A673 (cell line): ENCODE measurements at places on chromosomes 7 and 10.

GRCh38 chr10:97427571-97428179, 1.7 kb downstream of the PGAM1 start:
- DNase-seq: peak; percentile 42

GRCh38 chr7:33040803-33041516, 21.6 kb downstream of the NT5C3A start:
- DNase-seq: peak; percentile 38

DNA sequence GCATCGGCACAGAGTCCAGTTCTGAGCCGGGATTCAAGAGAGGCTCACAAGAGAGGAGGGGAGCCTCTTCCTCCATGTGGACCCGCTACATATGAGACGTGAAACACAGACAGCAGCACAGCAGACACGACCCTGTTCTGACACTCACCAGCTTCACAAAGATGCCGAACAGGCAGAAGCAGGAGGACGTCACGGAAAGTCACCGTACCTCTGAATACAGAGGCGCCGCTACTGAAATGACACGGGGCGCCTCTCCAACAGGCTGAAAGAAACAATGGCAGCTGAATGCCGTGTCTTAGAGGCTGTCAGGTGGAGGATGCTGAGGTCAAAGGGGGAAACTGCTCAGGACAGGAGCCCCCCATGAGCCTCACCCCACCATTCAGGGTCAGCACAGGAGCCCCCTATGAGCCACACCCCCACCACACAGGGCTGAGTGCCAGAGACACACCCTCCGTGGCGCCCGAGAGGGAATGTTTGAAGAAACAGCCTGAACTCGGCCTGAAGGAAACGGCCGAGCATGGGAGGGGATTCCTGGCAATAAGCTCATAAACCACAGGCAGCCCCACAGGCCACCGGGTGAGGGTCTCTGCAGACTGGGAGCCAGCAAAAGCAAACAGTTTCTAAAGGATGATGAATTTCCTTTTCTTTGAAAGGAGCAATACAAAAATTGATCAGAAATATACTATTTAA, 510.3 kb downstream of the PTPRN2 start:
- no peak for DNase-seq

- no peak for DNase-seq
Observed at GRCh38 chr10:26358071-26358470, 80.1 kb upstream of the APBB1IP start.

DNA sequence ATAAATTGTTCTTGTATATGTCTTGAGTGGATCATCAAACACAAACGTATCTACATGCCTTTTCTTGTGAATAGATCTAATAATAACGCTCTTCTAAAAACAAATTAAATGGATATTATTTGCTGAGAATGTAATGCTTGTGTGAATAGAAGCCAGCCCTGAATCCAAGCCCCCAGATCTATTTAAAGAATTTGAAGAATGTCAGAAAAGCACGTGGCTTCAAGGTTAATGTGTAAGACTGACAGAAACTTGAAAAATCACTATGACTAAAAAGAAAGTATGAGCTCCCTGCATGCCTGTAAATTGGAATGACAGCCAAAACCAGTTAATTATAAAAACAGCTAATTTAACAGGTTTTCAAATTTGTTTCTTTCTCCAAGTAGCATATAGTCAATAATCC, 43.2 kb upstream of the ATRNL1 start:
- peak; percentile 25 for DNase-seq

DNA sequence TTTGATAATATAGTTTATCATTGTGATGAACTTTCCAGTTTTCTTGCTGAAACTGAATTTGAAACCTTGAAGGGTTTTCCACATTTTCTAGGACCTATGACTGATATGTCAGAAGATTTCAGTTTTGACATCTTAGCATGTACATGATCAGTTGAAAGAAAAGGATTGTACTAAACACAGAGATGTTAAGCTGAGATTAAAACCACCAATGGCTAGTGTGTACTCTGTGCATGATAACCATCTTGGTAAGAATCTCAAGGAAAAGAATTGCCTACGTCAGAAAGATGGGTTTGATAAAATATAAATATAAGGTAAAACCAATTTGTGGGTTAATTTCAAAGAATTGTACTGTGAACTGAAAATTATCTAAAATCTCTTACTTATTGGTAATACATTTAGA, 776.4 kb downstream of the GATA3 start:
- DNase-seq: no peak

DNA sequence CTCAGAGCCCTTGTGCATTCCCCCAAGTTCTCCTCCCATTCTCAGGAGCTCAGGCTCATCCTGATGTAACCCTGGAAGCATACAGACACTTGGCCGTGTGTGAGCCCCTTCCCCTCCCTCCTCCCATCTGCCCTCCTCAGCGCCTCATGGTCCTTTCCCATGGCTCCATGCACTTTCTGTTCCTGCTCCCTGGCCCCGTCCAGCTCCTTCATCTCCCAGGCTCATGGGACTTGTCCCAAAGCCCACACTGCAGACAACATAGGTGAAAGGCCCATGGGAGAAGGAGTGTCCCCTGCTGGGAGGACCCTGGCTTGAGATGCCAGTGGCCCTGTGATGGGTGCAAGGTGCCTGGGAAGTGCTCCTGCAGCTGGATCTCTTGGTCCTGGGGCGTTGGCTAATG, 24.2 kb upstream of the SLC29A3 start:
- no peak for DNase-seq

DNA sequence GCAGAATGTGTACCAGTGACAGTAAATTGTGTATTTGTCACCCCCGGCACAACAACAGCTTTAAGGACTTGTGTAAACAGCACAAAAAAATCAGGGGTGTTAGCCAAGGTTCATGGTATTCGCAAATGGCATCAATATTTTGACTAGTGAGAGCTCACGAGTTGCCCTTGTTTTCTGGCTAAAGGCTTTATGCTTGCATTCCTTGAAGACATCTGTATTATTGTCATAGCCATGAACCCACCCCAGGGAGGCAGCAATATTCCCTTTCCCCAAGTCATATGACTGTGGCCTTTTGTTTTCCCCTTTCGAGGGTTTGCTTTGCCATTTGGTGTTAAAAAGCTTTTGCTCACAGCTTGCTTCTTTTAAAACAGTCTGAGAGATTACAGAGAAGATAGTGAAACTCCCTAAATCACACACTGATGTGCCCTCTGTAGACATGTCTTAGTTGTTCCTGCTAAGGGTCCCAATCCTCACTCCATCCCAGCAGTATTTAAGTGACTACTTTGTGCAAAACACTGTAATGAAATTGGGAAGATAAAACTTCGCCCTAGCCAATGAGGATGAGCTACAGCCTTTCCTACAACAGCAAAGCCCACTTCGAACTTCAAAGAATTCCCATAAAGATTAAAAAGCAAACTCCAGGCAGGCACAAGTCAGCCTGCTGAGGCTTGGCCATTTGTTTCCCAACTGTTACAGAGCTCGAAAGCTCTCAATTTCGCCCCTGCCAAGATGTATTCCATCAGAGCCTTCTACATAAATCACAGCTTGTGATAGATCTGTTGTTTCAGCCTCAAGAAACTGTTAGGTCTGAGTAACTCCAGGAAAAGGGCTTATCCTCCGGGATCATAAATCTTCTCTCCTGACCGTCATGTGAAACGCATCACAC, 172.3 kb downstream of the ADAM12 start:
- no peak for DNase-seq

GRCh38 chr7:22662036-22662435, 65.0 kb upstream of the IL6 start:
- no peak for DNase-seq

GRCh38 chr10:71295641-71296040, 23.4 kb upstream of the SLC29A3 start:
- no peak for DNase-seq

- DNase-seq: no peak
Observed at GRCh38 chr7:124557587-124557986, 208.0 kb downstream of the GPR37 start.

DNA sequence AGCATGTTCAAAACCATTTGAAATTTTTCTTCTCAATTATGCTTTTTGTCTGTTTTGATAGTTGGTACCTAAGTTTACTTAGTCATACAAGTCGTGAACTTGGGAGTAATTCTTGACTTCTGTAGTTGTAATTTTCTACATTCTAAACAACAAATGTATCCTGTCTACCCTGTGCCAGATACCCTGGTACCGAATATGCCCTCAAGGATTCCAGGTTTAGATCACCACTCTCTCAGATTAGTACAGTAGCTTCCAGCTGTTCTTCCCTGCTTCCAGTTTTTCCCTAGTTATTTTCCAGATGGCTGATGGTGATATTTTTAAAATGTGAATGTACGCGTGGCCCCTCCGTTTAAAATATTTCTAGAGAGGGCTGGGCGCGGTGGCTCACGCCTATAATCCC, 6.5 kb downstream of the STAM start:
- no peak for DNase-seq

- no peak for DNase-seq
Observed at GRCh38 chr7:93039282-93039681, 78.5 kb downstream of the SAMD9 start.

- no peak for DNase-seq
Observed at GRCh38 chr7:92034116-92034515, 93.5 kb downstream of the AKAP9 start.
